ENCODE measurements at places on chromosomes 5 and 9.

DNA sequence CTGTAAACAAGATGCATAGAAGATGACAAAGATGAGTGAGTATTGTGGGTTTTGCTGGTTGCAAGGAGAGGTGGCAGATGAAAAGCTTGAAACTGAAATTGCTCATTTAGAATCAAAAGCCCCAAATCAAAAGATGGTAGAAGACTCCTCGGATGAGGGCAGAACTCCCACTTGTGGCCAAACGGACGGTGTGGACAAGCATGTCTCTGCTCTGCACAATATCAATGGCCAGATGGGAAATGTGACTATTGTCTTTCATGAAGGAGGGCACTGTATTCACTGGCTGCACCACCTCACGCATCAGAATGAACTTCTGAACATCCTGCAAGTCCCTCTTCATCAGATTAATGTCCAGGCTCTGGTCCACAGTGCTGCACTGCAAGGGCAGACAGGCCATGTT, 541.7 kb downstream of the MTRR start:
- DNase-seq, result no peak

DNA sequence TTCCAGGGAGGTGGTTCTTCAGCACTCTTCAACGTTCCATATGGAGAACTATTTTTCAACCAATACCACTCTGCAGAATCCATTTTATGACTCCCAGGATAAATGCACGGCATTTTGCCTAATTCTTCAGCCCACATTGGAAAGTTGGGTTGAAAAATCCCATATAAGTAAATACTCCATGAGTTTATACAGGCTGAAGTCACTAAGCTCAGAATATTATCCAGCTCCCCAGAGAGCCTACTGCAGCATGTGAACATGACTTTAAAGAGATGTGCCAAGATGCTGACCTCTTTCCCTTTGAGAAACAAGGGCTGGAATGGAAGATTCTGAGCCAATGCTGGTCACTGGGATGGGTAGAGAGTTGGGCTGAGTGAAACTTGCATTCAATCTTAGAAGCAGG, 111.9 kb upstream of the SLIT3 start:
- DNase-seq, result no peak

DNA sequence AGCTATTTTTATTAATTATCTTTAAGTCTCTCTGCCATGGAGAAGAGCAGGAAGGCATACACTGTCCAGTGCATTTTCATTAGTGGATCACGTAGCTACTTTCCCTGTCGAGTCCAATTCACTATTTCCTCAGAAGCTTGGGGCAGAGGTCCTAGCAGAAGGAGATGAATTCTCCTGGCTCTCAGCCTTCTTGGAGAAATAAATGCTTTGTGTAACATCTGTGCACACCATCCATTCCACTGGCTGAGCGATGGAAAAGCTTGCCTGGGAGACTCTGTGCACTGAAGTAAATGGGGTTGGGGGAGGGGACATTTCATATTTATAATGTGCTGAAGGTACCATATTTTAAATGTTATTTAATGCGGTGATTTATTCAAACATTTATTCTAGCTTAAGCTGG, 23.4 kb downstream of the PROP1 start:
- DNase-seq, result no peak

GRCh38 chr9:134891713-134892112, 11.1 kb downstream of the FCN2 start:
- no peak for DNase-seq

GRCh38 chr9:20532584-20532983, 89.7 kb downstream of the MLLT3 start:
- no peak for DNase-seq

- no peak for DNase-seq
Observed at GRCh38 chr5:95631991-95632675, 12.2 kb downstream of the GPR150 start.

GRCh38 chr5:177994063-177994462, 2.0 kb downstream of the PROP1 start:
- no peak for DNase-seq

GRCh38 chr5:61177716-61178115, 15.4 kb upstream of the SMIM15 start:
- no peak for DNase-seq

DNA sequence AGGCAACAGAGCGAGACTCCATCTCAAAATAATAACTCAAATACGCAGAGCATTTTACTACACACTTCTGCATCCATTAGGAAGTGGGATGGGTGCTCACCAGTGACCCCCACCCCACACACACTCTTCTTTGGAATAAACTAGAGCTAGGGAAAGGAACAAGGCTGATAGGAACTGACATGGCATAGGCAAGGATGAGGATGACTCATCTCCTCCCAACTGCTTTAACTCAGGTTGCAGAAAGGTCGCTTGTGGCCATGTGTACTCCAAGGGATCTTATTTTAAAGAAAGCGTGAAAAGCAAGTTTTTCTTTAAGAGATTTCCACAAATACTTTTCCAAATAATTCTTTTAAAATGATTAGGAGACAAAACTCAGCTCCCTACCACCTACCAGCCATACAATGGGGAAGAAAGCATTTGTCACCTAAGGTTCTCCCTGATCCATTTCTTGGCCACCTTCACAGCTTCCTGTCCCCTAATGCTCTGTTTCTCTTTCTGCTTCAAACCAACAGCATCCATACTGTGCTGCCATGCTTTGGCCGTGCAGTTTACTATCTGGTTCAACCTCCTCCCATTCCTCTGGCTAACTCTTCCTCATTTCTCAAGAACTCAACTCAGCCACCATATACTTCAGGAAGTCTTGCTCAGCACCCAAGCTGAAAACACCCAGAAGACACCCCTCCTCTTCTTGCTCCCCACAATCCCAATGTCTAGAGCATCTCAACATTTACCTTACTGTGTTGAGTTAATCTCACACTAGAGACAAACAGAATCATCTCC, 211.9 kb downstream of the ACTL7B start:
- DNase-seq, result no peak

- DNase-seq, result no peak
Observed at GRCh38 chr9:107810461-107810961, 320.9 kb upstream of the KLF4 start.

DNA sequence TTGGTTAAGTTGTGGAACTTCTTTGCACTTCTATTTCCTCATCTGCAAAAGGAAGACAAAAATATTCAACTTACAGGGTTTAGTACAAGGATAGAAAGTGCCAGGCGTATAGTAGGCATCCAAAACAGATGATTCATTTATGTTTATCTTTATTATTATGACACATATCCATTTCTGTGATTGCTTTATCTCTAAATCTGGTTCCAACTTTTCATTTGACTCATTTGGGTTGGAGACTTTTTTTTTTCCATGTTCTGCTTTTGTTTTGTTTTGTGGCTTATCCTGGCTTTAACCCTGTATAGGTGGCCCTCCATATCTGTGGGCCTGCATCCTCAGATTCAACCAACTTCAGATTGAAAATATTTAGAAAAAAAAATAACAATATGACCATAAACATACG, 186.7 kb upstream of the SLC24A2 start:
- DNase-seq, result no peak

GRCh38 chr5:131260895-131261294, 3.0 kb upstream of the CDC42SE2 start:
- DNase-seq, result no peak

DNA sequence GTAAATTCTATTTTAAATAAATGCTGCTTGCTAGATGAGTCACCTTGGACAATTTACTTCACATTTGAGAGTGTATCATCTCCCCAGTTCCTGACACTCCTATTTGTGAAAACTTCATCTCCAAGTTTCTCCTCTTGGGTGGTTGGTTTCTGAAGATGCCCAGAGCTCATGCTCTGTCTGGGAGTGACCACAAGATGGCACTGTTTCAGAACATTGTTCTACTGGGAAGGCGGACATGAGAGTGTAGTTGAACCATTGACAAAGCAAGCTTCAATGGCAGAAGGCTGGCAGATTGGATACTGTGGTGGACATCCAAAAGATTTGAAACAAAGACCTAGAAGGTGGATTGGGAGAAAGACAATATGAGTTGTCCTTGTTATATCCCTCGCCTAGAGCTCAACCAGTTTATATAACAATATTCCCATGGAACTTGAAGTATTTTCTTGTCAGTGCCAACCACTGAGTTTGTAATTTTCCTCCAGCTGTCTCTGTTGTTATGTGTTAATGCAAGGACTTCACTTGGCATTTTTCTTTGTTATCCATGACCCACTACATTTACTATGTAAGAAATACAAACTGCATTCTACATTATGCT, 234.3 kb upstream of the ANKH start:
- no peak for DNase-seq

- peak; percentile 95 for DNase-seq
Observed at GRCh38 chr9:4939118-4939561, 45.9 kb upstream of the JAK2 start.

GRCh38 chr5:138233280-138233679, 20.2 kb upstream of the CDC23 start:
- no peak for DNase-seq

DNA sequence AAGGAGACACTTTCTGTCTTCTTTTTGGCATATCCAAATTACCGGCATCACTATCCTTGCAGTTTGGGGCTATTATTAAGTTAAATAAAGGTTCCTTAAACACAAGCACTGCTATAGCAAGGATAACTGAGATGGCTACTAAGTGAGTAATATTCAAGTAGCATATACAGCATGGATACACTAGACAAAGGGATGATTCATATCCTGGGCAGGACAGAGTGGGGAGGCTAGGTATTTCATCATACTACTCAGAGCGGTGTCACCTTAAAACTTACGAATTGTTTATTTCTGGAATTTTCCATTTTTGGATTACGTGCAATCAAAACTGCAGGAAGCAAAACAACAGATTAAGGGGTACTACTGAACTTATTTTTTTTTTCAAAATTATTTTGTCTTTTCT, 54.1 kb downstream of the FER start:
- no peak for DNase-seq

GRCh38 chr5:100664140-100664539, 129.0 kb downstream of the FAM174A start:
- no peak for DNase-seq

GRCh38 chr9:99505936-99506335, 283.9 kb downstream of the SEC61B start:
- DNase-seq, result no peak

DNA sequence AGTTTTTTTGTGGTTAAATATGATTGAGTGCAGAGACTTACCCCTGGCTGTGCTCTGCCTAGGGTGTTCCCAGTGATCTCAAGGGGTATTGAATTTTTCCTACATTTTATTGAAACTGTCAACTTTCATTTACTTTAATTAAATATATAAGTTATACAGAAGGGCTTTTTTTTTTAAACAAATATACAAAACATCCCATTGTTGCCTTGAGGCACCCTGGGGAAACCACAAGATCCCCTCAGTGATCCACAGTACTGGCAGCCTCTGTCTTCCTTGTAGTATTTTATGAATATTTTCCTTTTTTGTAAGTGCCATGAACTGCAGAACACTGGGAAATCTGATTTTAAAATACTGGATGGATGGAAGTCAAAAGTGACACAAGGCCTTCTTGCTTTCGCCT, 123.7 kb downstream of the TLE1 start:
- no peak for DNase-seq

DNA sequence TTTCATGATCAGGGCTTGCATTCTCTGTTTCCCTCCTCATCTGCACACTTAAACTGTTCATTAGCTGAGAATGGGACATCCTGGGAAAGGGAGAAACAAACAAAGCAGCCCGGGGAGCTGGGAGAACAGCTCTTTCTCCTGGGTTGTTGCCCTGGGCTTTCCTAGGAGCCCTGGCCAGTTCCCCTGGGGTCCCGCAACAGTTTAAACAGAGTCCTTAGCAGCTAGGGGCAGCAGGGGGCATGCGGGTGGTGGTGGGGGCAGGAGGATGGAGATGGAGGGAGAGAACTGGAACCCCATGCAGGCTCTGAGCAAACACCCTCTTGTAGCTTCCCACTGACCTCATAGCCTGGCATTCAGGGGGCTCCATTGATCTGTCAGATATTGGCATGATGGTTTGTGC, 209.1 kb upstream of the TBCA start:
- no peak for DNase-seq

GRCh38 chr9:92179286-92180001, 64.2 kb upstream of the SPTLC1 start:
- DNase-seq, result no peak

- no peak for DNase-seq
Observed at GRCh38 chr9:90419221-90419851, 223.3 kb downstream of the DIRAS2 start.

- DNase-seq, result no peak
Observed at GRCh38 chr5:155827949-155828348, 499.0 kb upstream of the SGCD start.

- no peak for DNase-seq
Observed at GRCh38 chr5:68484307-68485068, 268.9 kb downstream of the PIK3R1 start.

GRCh38 chr5:124729720-124730359, 16.6 kb downstream of the ZNF608 start:
- no peak for DNase-seq

DNA sequence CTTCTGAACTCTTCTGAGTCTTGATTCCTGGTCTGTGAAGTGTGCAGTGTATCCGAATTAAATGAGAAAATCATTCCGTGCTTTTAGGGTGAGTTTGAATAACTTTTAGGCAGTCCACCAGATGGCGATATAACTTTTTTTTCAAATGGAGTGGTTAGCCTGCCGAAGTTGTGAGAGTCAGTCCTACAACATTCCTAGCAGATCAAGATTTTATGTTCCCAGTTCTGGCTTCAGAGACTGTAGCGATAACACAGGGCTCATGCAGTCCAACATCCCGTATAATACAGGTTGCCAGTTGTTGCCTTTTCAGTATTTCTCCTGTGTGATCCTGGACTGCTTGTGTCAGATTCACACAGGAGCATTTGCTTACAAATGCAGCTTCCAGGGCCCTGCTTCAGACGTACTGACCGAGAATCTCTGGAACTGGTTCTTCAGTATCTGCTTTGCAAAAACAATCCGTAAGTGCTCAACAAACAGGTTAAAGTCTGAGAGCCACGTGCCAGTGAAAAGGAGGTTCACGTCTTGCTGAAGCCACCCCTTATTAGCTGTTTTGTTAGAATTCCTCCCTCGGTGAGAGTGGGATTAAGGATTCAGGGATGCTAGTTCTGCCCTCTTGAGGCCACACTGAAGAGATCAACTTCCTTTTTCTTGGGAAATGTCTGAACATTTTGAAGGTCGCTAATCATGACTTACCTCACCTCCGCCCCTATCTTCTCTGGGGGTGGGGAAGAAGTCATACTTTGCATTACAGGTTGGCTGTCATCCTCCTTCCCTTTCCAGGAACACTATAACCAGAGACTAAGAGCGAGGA, 22.8 kb downstream of the SMIM3 start:
- peak; percentile 11 for DNase-seq

DNA sequence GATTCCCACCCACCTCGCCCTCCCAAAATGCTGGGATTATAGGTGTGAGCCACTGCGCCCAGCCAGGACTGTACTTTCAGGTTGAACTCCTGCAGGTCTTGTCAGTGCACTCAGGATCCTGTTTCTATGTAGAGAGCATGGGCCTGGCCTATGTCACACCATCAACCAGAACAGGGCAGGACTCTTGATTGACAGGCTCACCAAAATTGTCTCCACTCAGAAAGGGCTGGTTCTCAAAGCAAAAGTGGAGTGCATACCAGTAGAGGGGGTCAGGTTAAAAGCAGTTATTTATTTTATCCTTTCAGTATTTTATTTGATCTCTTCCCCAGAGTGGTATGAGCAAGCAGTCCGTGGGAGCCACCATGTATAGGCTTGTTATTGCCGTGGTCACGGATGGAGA, 27.4 kb upstream of the POU4F3 start:
- DNase-seq, result no peak

Data from GF-D8 (cell line).